Amygdala (tissue), 56 donors: ENCODE measurements at places on chromosomes 7 and 10.

DNA sequence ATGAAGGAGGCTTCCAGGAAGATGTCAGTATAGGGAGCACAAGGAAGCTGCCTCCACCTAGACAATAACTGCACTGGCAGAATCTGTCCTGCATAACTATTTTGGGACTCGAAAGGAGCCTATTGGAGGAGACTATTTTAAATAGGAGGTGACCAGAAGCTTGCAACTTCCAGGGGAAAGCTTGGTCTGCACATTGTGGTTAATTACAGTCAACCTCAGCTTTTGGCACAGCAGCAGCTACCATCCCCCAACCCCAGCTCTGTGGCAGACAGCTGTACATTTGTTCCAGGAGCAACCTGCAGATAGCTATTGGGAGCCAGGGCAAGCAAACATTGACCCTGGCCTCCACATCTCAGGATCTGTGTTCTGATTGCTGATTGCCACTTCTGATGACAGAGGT lies 46.3 kb upstream of the NANOS1 start:
- no peak for DNase-seq

DNA sequence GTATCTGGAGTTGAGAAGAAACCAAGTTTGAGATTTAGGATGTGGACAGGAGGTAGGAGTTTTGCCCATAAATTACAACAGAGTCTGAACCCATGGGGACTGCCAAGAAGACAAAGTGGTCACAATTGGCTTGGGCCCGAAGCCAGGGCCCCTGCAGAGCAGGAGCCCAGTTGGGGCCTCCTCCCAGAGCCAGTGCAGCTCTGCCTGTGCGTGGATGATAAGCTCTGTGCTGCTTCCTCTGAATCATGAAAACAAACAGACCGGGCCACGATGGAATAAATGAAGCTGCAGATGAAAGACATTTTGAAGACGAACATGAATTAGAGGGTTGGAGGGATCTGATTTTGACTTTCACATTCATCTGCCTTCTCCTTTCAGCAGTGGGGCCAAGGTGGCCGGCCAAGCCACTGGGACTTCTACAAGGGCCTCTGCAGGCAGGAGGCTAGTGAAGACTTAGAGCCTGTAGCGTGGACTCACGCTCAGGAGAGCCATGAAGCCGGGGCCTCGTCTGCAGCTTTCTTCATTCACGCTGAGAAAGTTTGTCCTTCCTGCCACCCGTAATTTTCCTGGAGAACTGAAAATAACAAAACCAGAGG lies 156.8 kb upstream of the LYZL1 start:
- no peak for DNase-seq

DNA sequence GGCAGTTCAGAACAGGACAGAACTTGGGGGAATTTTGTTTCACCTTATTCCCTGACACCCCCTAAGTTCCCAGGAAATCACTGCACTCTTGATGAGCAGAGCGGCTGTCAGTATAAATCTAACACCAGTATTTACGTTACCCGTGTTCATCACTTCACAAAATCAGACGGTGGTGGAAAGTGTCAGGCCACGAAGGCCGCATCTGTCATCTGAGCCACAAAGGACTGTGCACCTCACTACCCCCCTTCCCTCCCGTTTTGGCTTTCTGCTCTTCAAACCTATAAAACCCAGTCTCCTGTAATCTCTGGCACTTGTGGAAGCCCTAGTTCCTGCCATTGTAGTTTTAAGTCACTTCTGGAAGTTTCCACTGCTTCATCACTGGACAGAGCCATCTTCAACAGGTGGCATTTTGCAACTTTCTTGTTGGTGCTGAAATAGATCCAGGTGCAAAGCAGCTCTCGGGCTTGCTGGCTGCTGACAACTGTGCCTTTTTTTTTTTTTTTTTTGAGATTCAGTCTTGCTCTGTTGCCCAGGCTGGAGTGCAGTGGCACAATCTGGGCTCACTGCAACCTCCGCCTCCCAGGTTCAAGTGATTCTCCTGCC lies 9.5 kb downstream of the ZFAND2A start:
- no peak for DNase-seq

- DNase-seq, result no peak
Observed at GRCh38 chr10:68327889-68328786, 3.7 kb upstream of the HNRNPH3 start.
